ENCODE measurements at places on chromosomes 13 and 19. TPM values are rescaled to one million over a fixed set of nuclear protein-coding genes. Genes with fewer than 3 reads are reported as not detected.

The KIR3DL1 gene
- not detected for total RNA-seq

The KIR2DL3 gene
- not detected for total RNA-seq

The CBARP gene
- 0.22 TPM for total RNA-seq

The CELF5 gene
- total RNA-seq: not detected

The LHB gene
- total RNA-seq: not detected

The RUBCNL gene
- total RNA-seq: 7.2 TPM

The ADGRE3 gene
- not detected for total RNA-seq

The IGFL2 gene
- not detected for total RNA-seq

The GNA15 gene
- total RNA-seq: 3.8 TPM

The CYP2A6 gene
- not detected for total RNA-seq

The ZNF285 gene
- total RNA-seq: 1.9 TPM

The UBE2L5 gene
- not detected for total RNA-seq

The MAST1 gene
- total RNA-seq: not detected

The IGFL1 gene
- total RNA-seq: not detected

The CD37 gene
- total RNA-seq: 9.8 TPM

The ZNF541 gene
- total RNA-seq: under 0.01 TPM

The ZNF420 gene
- 8.7 TPM for total RNA-seq

All from tibial nerve (tissue), 4 donors.